ENCODE measurements at places on chromosomes 13 and 19.

GRCh38 chr19:46492841-46493235 is 2.8 kb downstream of the PNMA8B start:
- no peak for DNase-seq

GRCh38 chr13:45240143-45240542 is 39.3 kb upstream of the KCTD4 start:
- no peak for DNase-seq

DNA sequence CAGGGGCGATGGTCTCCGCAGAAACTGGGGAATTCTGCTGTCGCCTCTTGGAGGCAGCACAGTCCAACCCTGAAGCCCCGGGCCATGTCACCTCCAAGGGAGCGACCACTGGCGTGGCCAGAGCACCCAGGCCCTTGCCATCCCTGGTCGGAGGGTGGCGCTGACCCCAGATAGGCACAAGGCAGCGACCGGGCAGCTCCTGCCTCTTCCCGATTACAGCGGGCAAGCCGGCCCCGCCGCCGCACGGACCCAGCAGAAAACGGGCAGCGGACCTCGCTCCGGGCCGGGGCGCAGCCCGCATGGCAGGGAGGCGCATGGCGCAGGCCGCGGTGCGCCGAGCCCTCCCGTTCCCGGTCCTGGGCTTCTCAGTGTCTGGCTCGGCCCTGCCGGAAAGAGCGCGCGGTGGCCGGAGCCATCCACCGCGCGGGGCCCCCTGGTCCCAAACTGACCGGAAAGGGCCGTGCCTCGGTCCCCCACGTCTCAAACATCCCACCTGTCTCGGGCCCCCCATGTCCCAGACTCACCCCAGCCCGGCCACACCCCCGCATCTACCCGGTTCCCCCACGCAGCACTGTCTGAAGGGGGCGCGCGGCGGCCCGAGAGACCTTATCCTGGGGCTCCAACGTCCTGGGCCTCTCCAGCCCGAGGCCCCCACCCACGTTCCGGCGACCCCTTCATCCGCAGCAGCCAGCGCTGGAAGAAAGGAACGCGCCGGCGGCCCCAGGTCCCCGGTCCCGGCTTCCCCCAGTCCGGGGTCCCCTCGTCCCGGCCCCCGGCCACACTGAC is 727 bp downstream of the CERS1 start:
- no peak for DNase-seq

- no peak for DNase-seq
Observed at GRCh38 chr13:70893832-70894231, 785.6 kb upstream of the KLHL1 start.

DNA sequence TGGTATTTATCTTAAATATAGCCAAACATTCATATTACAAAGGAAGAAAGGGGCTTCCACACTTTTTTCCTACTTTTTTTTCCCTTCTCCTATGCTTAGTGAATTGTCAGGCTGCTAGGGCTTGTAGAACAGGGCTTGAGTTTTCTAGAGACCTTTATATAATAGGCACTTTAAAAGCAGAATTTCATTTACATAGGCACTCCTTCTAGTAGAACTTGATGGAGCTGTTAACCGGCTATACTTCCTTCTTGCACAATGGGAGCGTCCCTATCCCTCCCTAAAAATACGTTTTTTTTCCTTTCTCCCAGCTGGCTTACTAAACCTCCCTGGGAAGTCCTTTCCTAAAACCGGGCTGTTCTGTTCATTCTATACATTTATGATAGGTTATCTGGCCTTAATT is 1.1 kb downstream of the TRIM13 start:
- no peak for DNase-seq

DNA sequence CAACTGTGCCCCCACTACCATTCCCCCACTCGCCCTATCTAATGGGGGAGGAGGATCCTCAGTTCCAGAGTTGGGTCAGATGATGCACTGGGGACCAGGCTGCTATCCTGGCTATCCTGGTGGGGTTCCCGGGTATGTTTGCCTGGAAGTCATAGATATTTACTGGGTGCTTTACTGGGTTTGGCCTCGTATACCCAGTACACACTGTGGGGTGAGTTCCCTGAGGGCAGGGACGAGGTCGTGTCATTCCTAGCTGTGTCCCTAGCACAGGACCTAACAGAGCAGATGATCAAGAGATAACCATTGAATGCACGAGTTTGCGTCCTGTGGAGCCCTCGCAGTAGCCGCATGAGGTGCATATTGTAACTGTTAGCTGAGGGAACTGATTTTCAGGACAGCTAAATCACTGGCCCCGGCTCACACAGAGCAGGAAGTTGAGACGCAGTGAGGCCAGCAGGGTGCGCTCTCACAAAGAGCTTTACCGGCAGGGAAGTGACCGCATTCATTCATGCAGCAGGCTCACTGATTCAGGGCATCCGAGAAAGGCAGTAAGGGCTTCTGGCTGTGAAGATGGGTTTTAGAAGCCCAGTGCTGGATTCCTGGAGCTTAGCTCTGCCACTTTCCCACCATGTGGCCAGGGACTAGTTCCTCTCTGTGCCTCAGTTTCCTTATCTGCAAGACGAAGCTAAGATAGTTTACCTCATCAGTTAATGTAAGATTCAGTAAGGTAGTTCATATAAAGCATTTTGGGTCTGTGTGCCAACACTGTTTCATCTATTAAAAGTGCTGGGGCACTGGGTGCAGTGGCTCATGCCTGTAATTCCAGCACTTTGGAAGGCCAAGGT is 6.0 kb downstream of the RUVBL2 start:
- DNase-seq = peak; percentile 27

GRCh38 chr19:14072535-14073260 is at the start of gene MISP3:
MISP3 (plus strand) TSS chr19:14072786; CDS start chr19:14073310, 524 bp downstream.
- DNase-seq = peak; percentile 16

DNA sequence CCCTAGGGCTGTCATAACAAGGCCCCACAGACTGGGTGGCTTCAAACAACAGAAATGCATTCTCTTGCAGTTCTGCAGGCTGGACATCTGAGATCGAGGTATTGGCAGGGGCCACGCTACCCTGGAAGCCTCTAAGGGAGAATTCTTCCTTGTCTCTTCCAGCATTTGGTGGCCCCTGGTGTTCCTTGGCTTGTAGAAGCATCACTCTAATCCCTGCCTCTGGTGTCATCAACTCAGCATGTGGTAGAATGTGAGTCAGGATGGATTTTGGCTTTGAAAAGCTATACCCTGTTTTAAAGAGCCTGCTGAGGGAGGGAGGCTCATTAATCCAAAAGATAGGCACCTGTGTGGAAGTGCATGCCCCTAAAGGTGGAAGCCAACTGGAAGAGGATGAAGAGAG is 7.9 kb upstream of the GGACT start:
- DNase-seq = no peak

- DNase-seq = no peak
Observed at GRCh38 chr13:79512950-79513349, 32.0 kb downstream of the NDFIP2 start.

DNA sequence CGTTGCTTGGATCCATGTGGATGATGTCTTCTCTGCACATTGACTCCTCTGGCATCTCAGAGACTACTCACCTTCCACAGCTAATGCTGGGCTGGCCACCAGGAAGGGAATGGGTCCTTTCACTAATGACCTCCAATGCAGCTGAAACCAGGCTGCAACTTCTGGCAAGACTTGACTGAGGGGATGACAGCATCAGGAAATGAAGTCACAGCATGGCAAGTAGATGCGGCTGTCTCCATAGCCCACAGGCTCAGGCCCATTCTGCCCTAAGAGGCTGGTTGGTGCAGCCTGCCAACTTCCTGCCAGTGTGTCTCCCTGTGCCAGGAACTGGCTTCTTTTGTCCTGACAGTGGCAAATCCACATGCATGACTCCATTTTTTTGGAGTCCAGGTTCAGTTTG is 467.3 kb downstream of the TSHZ3 start:
- DNase-seq = no peak

GRCh38 chr13:74278901-74279300 is 144.7 kb upstream of the KLF12 start:
- no peak for DNase-seq

- no peak for DNase-seq
Observed at GRCh38 chr13:75222031-75222430, 259.9 kb downstream of the TBC1D4 start.

GRCh38 chr13:110453797-110454196 is 107.7 kb downstream of the RAB20 start:
- DNase-seq = no peak

GRCh38 chr19:30420881-30421280 is 48.7 kb downstream of the ZNF536 start:
- no peak for DNase-seq

GRCh38 chr13:91174886-91175501 is 172.5 kb upstream of the MIR17HG start:
- no peak for DNase-seq

DNA sequence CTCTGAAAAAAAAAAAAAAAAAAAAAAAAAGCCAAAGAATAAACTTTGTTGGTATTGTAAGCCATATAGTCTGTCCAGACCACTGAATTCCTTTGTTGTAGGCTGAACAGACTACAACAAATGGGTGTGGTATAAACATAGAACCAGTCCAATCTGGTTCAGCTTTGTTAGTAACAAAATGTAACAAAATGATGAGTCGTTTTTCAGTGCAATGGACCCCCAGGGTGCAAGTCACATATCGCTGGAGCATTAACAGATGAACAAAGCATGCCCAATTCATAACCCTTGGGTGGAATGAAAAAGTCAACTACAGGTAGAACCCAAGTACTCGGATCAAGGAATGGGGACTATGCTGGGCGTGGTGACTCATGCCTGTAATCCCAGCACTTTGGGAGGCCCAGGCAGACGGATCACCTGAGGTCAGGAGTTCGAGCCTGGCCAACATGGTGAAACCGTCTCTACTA is 13.6 kb upstream of the FCHO1 start:
- DNase-seq = no peak

GRCh38 chr13:66830940-66831716 is 399.0 kb downstream of the PCDH9 start:
- DNase-seq = no peak

DNA sequence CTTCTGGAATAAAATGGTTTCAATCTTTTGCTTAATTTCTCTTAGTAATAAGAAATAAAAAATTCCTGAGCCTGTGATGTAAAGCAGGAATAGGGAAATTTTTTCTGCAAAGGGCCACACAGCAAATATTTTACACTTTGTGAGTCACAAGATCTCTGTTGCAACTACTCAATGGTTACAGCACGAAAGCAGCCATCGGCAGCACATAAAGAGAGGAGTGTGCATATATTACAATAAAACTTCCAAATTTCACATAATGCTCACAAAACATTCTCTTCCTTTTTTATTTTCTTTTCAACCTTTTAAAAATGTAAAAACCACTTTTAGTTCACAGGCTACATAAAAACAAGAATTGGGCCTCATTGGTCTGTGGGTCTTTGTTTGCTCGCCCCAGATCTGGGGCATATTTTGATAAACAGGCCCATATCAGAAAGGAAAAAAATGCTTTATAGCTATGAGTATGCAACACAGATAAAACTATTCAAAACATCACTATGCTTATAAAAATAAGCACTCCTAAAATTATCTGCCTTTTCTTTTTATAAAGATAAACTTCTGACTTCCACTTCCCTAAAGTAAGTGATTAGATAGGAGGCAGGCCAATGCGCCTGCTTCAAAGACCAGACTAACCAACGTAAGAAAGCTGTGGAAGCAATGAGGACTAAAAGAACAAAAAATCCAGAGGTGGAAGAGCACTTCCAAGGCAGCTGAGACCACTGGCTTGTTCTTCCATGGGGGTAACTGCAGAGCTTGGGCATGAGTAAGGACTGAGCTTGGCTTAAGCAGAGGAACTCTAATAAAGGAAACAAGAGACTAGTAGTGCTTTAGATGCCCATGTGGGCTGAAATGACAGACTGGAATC is 26.5 kb downstream of the MYCBP2 start:
- DNase-seq = no peak

DNA sequence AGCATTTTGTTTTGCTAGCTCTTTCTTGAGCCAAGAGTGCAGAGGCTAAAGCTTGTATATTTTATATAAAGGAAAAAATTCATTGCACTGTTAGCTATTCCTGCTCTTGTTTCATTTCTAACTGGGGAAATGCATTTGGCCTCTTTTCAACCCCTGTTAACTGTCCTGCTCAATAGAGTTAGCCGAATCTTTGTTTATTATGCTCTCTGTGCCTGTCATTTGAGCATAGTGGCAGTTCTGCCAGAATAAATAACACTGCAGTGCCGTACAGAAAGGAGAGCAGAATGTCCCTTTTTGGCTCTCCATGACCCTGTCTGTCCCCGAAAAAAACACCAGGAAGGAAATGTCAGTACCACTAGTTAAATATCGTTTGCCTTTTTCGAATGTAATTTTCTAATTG is 350.8 kb downstream of the MYO16 start:
- DNase-seq = no peak

- no peak for DNase-seq
Observed at GRCh38 chr13:91882918-91883317, 484.5 kb downstream of the GPC5 start.

GRCh38 chr13:111143865-111144540 is 28.9 kb downstream of the ARHGEF7 start:
- no peak for DNase-seq

DNA sequence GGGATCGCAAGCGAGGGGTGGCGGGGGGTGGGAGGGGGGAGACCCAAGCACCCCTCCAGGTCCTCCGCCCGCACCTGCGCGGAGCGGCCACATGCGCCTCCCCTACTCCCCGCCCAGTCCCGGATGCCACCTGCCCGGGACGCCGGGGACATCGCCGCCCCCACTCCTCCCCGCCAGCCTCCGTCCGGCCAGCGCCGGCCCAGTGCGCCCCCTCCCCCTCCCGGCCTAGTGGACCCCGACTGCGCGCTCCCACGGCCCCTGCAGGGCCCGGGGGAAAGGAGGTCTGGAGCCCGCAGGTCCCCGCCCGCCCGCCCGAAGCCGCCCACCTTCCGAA is 263 bp downstream of the RHPN2 start:
- DNase-seq = no peak

GRCh38 chr19:5478241-5478924 is 23.2 kb downstream of the ZNRF4 start:
- no peak for DNase-seq

DNA sequence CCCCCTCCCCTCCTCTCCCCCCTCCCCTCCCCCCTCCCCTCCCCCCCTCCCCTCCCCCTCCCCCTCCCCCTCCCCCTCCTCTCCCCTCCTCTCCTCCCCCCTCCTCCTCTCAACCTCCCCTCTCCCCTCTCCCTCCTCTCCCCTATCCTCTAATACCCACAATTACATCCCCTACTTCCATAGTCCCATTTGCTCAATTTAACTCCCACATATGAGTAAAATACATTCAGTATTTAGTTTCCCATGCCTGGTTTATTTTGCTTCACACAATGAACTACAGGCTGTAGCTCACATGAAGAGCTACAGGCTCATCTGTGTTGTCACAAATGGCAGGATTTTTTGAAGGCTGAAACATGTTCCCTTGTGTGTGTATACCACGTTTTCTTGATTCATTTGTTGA is 6.9 kb downstream of the NLRP5 start:
- DNase-seq = no peak

- no peak for DNase-seq
Observed at GRCh38 chr19:5013761-5014160, 44.8 kb downstream of the KDM4B start.

- no peak for DNase-seq
Observed at GRCh38 chr19:1618157-1619093, 13.2 kb upstream of the UQCR11 start.

DNA sequence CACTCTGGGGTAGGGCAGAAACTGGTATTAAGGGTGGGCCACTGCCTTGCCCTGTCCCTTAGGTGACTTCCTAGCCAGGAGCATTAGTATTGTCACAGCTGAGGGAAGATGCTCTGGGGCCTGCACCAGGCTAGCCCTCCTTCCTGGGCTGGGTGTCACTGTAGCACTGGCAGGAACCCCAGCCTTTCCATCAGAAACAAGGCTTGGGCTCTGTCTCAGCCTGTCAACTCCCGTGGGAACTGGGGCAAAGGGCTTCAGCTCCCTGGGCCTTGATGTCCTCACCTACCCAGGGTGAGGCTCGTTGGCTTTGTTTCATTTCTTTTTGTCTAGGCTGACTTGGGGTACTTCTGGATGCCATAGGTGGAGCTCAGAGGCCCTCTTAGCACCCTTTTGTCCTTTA is 18.0 kb downstream of the PAF1 start:
- DNase-seq = no peak

Data from stimulated activated CD4-positive, alpha-beta T cell treated with anti-CD3 and anti-CD28 coated beads, Interleukin-1b, Interleukin-23, amount 100 ng/mL, for 24 hours (primary cell).